MCF 10A (cell line): ENCODE measurements at places on chromosomes 3 and 15.
A peak's percentile ranks its signal among the peaks of the same experiment; 100 is the strongest.

DNA sequence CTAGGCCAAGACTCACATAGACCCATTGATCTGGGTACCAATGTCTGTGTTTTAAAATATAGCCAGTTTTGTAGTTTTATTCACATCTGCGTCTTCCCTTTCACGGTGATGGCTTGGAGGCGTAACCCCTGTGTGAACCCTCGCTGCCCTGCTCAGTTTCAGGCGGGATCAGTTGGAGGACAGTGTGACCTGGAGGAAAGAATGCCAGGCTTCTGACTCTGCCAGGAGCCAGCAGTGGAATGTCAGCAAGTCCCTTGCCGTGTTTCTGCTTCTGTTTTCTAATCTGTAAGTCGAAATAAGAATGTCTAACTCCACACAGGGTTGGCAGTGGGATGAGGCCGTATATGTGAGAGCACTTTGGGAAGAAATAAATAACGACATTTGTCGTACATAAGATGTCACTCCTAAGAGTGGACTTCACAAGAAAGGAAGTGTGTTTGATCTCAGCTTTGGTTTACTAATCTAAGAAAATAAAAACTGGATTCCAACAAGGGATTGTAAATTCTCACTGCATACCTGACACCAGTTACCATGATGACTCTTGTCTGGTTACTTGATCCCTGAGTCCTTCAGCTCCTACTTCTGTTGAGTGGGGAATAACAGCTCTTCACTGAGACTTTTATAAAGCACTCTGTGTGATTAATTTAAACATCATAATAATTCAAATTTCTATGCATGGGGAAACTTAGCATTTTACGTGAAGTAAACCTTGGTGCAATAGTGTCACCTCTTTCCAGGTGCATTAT is 6.3 kb upstream of the CA12 start:
- H3K36me3 ChIP-seq: no peaks in the 10 kb centered on the region
- no peaks in the 10 kb centered on the region for H3K4me1 ChIP-seq
- no peak overlapping the region for H3K4me3 ChIP-seq
- H3K27ac ChIP-seq: no peak overlapping the region
- H3K27me3 ChIP-seq: no peaks in the 10 kb centered on the region
- no peak for DNase-seq

- H3K4me3 ChIP-seq: no peak overlapping the region
- no peak for DNase-seq
- H3K27ac ChIP-seq: no peak overlapping the region
- no peaks in the 10 kb centered on the region for H3K27me3 ChIP-seq
These were observed 32.4 kb downstream of the TJP1 start for GRCh38 chr15:29789871-29790270.

DNA sequence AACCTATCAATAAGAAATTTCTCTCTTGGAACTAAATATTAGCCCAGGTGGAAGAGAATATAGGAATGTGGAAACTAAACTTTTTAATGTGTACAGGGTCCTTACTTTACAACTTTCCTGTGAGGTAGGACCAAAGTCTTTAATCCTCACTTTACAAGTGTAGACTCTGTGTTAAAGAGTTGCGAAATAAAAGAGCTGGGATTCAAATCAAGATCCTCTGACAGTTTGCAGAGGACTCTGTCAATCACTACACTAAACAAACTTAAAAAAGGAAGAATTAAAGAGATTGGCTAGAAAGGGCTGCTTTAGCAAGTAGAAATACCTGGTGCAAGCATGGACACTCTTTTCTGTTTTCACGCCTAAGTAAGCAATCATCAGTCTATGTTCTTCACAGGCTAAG is 139.4 kb downstream of the MECOM start:
- no peaks in the 10 kb centered on the region for H3K4me1 ChIP-seq
- H3K27ac ChIP-seq: no peak overlapping the region
- no peak overlapping the region for H3K4me3 ChIP-seq

- no peaks in the 10 kb centered on the region for H3K36me3 ChIP-seq
- H3K27me3 ChIP-seq: peaks cover 30% of the 10 kb centered on the region
- H3K4me1 ChIP-seq: peaks cover 9% of the 10 kb centered on the region
- no peak overlapping the region for H3K4me3 ChIP-seq
These were observed 25.4 kb downstream of the HES1 start for GRCh38 chr3:194161131-194162045.

DNA sequence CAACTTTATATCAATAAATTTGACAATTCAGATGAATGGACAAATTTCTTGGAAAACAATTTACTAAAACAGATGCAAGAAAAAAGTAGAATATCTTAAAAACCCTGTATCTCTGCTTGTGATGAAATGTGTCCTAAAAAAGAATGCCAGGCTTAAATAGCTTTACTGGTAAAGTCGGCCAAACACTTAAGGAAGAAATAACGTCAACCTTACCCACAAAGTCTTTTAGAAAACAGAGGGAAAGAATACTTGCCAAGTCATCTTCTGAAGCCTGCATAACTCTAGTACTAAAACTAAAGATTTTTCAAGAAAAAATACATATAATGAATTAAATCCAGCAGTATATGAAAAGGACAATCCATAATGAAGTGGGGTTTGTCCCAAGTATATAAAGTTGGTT is 111.1 kb downstream of the RASA2 start:
- no peaks in the 10 kb centered on the region for H3K27me3 ChIP-seq
- no peak for DNase-seq
- H3K27ac ChIP-seq: no peak overlapping the region
- H3K4me1 ChIP-seq: no peaks in the 10 kb centered on the region
- H3K36me3 ChIP-seq: peaks cover 48% of the 10 kb centered on the region

DNA sequence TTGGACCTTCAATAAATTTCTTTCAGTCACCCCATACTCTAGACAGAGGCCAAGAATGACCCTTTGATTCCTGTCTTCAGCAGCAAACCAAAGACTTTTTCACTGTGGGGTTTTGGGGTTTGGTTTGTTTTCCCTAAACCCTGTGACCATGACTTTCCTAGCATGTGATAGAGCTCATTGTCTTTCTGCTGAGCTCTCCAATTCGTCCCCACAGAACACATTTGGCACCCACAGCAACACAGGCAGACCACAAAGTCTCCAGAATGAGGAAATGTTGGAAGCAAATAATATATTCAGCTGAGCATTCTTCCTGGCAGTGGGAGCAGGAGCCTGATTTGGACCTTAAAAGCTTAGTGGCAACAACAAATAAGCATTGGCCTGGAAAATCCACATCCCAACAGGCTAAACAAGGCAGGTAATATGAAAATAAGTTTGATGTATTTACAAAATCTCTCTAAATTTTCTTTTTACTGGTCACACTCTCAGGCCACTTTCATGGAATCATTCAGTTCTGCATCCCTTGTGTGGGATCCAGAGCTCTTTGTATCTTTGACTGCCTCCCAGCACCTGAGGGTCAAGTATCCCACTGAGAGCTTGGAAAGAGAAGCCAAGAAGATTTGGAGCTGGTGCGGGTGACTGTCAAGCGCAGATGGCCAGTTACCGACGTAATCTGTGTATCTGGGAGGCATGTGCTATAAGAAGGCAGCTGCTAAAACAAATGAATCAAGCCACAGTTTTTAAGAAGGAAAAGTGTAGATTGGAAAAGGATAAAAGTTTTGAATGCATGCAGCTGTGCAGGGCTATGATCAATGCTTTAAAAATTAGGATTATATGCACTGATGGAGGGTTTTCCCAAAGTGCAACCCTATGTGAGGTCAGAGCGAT is 36.5 kb upstream of the CPB1 start:
- no peaks in the 10 kb centered on the region for H3K36me3 ChIP-seq
- H3K4me1 ChIP-seq: no peaks in the 10 kb centered on the region
- no peak overlapping the region for H3K27ac ChIP-seq
- H3K27me3 ChIP-seq: peaks cover 65% of the 10 kb centered on the region

- no peak for DNase-seq
- no peaks in the 10 kb centered on the region for H3K36me3 ChIP-seq
- no peaks in the 10 kb centered on the region for H3K27me3 ChIP-seq
- no peaks in the 10 kb centered on the region for H3K4me1 ChIP-seq
- no peak overlapping the region for H3K27ac ChIP-seq
These were observed 185.5 kb downstream of the NFKBIZ start for GRCh38 chr3:102034639-102035451.

DNA sequence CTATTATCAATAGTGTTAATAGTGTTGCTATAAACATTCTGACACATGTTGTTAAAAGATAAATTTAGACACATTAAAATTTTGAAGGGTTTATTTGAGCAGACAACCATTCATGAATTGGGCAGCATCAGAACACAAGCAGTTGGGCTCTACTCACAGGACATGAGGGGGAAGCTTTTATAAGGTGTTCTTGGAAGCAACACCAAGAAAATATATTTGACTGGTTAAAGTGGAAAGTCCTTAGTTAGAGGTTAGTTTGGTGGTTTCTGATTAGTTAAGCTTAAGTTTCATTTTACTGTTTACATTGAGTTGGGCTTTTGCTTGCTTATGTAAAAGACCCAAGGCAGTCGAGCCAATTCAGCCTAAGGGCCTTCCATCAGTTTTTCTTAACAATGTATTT is 220.7 kb downstream of the CD47 start:
- DNase-seq: no peak
- H3K4me3 ChIP-seq: no peak overlapping the region
- H3K27ac ChIP-seq: no peak overlapping the region
- no peaks in the 10 kb centered on the region for H3K4me1 ChIP-seq

- H3K4me3 ChIP-seq: no peak overlapping the region
- peaks cover 16% of the 10 kb centered on the region for H3K27me3 ChIP-seq
- peak; percentile 32 for DNase-seq
- H3K4me1 ChIP-seq: no peaks in the 10 kb centered on the region
- H3K36me3 ChIP-seq: no peaks in the 10 kb centered on the region
- no peak overlapping the region for H3K27ac ChIP-seq
These were observed 80.9 kb downstream of the DGKG start for GRCh38 chr3:186281176-186281575.

- H3K27me3 ChIP-seq: no peaks in the 10 kb centered on the region
- H3K36me3 ChIP-seq: peaks cover 6% of the 10 kb centered on the region
- peaks cover 34% of the 10 kb centered on the region for H3K4me1 ChIP-seq
- H3K4me3 ChIP-seq: no peak overlapping the region
- DNase-seq: no peak
These were observed 72.8 kb downstream of the SMAD3 start for GRCh38 chr15:67137951-67138848.

DNA sequence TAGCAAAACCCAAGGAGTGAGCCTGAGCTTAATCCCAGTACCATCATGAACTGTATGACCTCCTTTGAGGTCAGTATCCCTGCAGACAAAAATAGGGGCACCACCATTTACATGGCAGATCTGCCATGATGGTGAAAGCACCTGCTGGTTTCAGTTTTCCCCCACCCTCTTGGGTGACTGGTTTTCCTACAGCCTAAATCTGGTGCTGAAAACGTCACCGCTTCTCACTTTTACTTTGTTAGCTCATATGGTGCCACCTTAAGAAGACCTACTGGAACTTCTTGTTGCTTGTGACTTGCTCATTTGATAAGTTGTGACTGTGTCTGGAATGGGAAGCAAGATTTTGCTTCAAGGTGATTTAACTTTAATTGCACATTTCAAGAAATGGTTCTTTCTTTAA is 5.1 kb downstream of the PPP1R2 start:
- peaks cover 22% of the 10 kb centered on the region for H3K4me1 ChIP-seq
- H3K4me3 ChIP-seq: no peak overlapping the region
- no peaks in the 10 kb centered on the region for H3K36me3 ChIP-seq
- no peak for DNase-seq

DNA sequence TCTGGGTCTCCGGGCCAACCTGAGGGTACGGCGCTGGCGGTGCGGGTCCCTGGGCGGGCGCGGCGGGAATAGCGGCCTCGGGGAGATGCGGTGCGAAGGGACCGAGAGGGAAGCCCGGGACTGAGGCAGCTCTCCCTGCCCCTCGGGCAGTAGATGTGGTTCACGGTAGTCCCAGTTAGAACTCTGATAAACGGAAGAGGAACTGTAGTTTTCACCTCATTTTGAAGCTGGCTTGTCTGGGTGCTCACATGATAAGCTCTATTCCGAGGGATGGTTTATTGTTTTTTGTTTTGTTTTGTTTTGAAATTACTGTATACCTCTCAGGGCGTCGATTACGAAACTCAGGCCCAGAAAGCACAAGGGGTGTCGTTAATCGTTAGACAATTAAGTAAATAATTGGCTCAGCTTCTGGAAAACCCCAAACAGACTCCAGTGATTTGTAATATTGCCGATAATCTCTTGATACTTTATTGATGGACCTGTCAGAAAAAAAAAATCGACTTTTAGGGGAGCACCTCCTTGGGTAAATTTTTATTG is 413 bp downstream of the NUSAP1 start:
- H3K27ac ChIP-seq: peak overlapping the region; percentile 93
- peak overlapping the region; percentile 98 for H3K4me3 ChIP-seq
- no peak for DNase-seq
- peaks cover 14% of the 10 kb centered on the region for H3K36me3 ChIP-seq

DNA sequence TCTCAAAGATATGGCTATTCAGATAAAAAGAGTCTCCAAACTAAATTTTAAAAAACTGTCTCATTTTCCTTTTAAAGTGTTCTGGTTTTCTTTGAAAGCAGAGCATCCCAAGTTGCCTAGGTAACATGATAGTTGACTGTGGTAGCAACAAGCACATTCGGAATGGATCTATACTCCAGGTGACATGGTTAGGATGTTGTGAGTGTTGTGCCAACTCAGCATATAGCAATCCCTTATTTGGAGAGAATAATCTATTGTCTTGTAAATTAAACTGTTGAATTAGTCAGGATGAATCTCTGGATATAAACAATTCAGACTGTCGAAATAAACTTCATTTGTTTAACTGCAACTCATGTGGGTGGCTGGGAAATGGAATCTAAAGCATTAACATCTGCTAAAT is 418.6 kb downstream of the TUSC7 start:
- no peak overlapping the region for H3K27ac ChIP-seq
- H3K4me3 ChIP-seq: no peak overlapping the region
- no peaks in the 10 kb centered on the region for H3K36me3 ChIP-seq
- no peaks in the 10 kb centered on the region for H3K4me1 ChIP-seq
- H3K27me3 ChIP-seq: peaks cover 77% of the 10 kb centered on the region
- no peak for DNase-seq

- DNase-seq: no peak
- no peak overlapping the region for H3K27ac ChIP-seq
- no peak overlapping the region for H3K4me3 ChIP-seq
- no peaks in the 10 kb centered on the region for H3K36me3 ChIP-seq
- H3K4me1 ChIP-seq: peaks cover 35% of the 10 kb centered on the region
These were observed 3.1 kb upstream of the TWF2 start for GRCh38 chr3:52242039-52242438.

- DNase-seq: no peak
- H3K27me3 ChIP-seq: peaks cover 19% of the 10 kb centered on the region
- no peaks in the 10 kb centered on the region for H3K4me1 ChIP-seq
- H3K27ac ChIP-seq: no peak overlapping the region
- H3K36me3 ChIP-seq: no peaks in the 10 kb centered on the region
- no peak overlapping the region for H3K4me3 ChIP-seq
These were observed 31.0 kb upstream of the ADAMTS17 start for GRCh38 chr15:100372739-100373119.

GRCh38 chr15:35932531-35932930 is 386.6 kb upstream of the DPH6 start:
- no peaks in the 10 kb centered on the region for H3K36me3 ChIP-seq
- H3K27me3 ChIP-seq: no peaks in the 10 kb centered on the region
- H3K4me3 ChIP-seq: no peak overlapping the region
- H3K4me1 ChIP-seq: no peaks in the 10 kb centered on the region
- DNase-seq: no peak
